ENCODE measurements at places on chromosomes 5 and 9.

DNA sequence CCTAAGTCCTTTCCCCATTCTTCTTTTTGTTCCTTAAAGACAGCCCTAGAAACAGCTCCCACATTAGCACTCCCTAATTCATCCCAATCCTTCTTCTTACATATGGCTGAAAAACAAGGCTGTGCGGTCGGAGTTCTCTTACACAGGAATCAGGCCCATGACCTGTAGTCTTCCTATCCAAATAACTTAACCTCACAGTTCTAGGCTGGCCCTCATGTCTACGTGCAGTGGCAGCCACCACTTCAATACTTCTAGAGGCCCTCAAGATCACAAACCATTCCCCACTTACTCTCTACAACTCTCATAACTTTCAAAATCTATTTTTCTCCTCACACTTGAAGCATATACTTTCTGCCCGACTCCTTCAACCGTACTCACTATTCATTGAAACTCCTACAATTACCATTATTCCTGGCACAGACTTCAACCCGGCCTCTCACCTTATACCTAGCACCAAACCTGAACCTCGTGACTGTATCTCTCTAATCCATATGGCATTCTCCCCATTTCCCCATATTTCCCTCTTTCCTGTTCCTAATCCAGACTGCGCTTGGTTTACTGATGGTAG is 59.3 kb downstream of the RAPGEF6 start:
- DNase-seq: no peak

- DNase-seq: no peak
Measured at GRCh38 chr9:27634879-27635278, 61.6 kb upstream of the C9orf72 start.

- no peak for DNase-seq
Measured at GRCh38 chr9:112037281-112038016, 137.6 kb downstream of the SUSD1 start.

- DNase-seq: no peak
Measured at GRCh38 chr5:136182618-136183017, 10.3 kb downstream of the SMIM32 start.

GRCh38 chr9:136342181-136343120 is 15.1 kb downstream of the GPSM1 start:
- DNase-seq: no peak

GRCh38 chr9:83449166-83449565 is 89.0 kb downstream of the FRMD3 start:
- no peak for DNase-seq
